ENCODE measurements at places on chromosomes 2 and 18.

- DNase-seq: no peak
Observed at GRCh38 chr2:47230418-47230817, 75.3 kb upstream of the STPG4 start.

GRCh38 chr2:9596621-9597311 lies 34.0 kb downstream of the YWHAQ start:
- DNase-seq: no peak

DNA sequence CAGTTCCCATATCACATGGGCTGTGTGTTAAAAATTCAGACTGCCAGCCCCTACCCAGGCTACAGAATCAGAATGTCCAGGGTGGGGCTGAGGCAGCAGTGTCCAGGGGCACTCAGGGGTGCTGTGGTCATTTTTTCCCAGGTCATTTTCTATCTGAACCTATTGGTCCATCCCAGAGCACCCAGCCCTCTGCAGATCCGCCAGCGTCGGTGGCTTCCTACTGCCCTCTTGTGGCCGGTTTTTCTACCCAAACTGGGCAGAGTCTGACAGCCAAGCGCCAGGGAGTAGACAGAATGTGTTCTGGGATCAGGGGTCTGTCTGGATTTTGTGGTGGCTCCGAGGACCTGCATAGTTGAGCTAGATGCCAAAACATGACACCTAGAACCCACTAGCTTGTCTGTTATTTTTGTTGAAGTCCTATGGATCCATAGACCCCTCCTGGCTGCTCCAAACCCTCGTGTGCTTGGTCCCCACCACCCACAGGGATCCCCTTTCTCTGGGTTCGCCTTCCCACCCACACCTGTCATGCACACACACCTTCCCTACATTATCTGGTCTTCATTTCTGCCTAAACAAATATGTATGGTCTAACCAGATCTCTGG lies 34.1 kb upstream of the RMDN2 start:
- peak; percentile 3 for DNase-seq

GRCh38 chr2:68222287-68222686 lies 30.0 kb downstream of the PPP3R1 start:
- no peak for DNase-seq

DNA sequence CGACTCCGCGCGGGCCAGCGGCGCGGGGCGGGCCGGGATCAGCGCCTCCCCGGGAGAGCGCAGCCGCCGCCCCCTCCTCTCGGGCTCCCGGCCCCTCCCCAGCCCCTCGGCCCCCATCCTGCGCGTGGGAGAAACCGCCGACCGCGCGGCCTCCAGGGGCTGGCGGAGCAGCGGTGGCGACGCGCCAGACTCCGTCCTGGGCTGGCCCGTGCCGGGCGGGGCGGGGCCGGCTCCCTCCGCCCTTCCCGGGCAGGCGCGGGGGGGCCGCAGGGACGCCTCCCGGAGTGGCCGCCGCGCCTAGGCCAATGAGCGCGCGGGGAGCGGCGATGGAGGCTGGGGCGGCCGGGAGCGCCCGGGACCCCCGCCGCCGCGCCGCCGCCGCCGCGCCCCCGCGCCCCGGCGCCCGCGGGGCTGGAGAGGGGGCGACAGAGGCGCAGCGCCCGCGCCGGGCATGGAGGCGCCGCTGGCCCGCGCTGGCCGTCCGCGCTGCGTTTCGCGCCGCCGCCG lies 49.1 kb downstream of the KCNIP3 start:
- no peak for DNase-seq

DNA sequence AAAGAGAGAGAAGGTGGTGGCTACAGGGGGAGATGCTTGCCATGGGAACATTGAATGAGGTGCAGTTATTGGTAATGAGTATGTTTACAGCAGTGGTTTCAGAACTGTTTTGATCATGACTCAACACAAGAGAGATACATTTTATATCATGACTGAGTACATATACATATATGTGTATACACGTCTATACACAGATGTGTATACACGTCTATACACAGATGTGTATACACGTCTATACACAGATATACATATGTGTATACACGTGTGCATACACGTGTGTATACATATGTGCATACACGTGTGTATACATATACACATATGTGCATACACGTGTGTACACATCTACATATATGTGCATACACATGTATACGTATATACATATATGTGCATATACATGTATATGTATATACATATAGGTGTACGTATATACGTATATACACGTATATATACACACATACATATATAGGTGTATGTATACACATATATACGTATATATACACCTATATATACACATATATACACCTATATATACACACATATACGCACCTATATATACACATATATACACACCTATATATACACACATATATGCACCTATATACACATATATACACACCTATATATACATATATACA lies 518.5 kb downstream of the TSN start:
- no peak for DNase-seq

GRCh38 chr2:227613272-227613660 lies 1.4 kb downstream of the SCYGR3 start:
- no peak for DNase-seq

DNA sequence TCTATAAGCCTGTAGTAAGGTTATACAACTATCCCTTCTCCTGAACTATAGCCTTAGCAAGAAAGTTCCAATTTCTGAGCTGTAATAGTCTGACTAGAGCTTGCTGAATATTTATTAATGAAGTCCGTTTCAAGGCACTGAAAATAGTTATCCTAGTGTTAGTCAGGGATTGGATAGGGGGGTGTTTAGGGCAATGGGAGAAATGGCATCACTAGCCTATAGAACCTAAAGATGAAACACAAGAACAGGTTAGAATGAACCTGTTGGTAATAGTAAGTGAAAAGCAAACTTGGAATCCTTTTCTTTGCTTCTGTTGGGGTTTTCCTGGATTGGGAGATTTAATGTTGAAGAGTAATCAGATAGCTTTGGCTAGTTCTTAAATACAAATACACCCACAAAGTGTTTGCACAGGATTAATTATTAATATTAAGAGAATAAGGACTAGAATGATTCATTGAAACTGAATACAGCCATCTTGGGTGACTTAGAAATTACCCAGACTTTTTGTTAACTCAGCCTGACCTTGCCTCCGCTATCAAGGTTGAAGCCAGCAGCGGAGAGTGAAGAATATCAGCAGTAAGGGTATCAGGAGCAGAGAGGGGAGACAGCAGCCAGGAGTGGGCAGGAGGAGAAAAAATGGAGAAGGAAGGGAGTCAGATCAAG lies 14.4 kb downstream of the CCNT2 start:
- DNase-seq: no peak

GRCh38 chr2:89763254-89763580 lies 1071.7 kb downstream of the RPIA start:
- no peak for DNase-seq

- no peak for DNase-seq
Observed at GRCh38 chr18:22020867-22021370, 148.5 kb upstream of the GATA6 start.

- no peak for DNase-seq
Observed at GRCh38 chr2:11154016-11154922, 998 bp upstream of the SLC66A3 start.

DNA sequence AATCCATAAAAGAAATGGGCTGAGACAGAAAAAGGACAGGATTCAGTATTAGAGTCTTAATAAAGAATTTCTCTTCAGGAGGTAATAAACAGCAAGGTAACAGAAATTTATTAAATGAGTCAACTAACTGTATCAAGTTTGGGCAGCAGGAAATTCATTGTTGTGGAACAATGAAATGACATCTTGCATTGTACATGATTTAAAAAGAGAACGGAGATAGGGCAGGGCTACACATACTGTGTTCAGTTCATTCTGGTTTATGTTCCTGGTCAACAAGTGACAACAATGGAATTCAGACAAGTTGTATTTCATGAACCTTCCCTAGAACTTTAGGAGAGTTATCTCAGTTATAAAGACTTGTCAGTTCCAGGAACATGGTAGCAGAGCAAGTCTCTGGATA lies 961.3 kb downstream of the SOCS6 start:
- DNase-seq: no peak

DNA sequence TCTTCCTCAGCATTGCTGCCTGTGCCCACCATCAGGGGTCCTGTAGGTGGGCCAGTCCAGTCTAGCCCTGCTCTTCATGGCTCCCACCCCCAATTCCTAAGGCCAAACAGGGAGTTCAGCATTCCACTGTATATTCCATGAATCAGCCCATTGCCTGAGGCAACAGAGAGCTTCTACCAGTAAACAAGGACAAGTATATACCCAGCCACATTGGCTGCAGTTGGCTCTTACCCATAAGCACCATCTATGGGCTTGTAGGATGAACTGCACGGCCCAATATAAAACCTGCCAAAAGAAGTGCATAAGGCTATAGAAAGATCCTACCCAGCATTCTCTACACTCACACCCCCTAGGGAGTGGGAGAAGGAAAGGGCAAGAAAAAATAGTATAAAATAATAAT lies 95.1 kb upstream of the SALL3 start:
- DNase-seq: no peak

DNA sequence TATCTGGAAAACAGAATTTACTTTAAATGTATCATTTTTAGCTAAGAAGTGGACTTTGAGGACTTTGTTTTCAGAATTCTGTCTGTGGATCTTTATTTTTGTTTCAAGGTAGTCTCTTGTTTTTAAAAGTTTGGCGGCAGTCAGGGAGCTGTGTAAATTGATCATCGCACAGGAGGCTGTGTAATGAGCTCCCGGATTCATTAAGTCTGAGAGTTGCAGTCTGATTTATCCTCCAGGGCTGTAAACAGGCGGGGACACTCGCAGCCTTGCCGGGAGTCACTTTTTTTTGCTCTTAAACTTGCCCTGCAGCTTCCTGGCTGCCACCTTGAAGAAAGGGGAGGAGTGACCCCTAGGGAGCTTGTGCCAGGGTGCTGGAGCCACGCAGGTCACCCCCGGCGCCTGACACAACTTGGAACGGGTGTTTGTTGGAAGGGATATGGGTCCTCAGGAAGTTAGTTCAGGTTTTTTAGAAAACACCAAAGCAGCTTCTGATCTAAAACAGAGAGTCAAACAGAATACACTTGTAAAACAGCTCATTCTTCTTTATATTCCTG lies 76.2 kb downstream of the DCDC2C start:
- DNase-seq: no peak

- no peak for DNase-seq
Observed at GRCh38 chr2:38600242-38600891, 2.4 kb downstream of the HNRNPLL start.

DNA sequence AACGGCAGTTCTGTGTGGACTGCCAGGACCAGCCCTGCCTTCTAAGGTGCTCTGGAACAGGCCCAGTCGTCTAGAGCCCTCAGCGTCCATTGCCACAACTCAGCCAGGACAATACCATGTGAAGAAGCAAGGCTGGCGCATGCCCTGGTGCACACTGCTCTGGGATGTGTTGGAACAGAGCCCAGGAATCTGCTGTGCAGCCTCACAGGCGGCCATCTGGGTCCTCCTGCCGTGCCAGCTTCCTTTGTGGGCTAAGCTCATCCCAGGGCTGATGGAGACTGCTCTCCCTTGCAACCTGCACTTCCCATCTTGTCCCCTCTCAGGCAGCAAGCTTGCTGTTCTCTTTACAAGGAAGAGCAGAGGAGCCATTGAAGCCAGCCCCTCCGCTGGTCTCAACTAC lies 246.4 kb upstream of the PXDN start:
- DNase-seq: no peak

- DNase-seq: no peak
Observed at GRCh38 chr2:101893681-101894381, 97.9 kb upstream of the IL1R2 start.

All from stimulated activated naive CD4-positive, alpha-beta T cell (primary cell).